C1 segment of cervical spinal cord (tissue), 14 donors: ENCODE measurements at places on chromosomes 11 and 22.

GRCh38 chr22:42957544-42957943 lies 57.4 kb downstream of the PACSIN2 start:
- no peak for DNase-seq

DNA sequence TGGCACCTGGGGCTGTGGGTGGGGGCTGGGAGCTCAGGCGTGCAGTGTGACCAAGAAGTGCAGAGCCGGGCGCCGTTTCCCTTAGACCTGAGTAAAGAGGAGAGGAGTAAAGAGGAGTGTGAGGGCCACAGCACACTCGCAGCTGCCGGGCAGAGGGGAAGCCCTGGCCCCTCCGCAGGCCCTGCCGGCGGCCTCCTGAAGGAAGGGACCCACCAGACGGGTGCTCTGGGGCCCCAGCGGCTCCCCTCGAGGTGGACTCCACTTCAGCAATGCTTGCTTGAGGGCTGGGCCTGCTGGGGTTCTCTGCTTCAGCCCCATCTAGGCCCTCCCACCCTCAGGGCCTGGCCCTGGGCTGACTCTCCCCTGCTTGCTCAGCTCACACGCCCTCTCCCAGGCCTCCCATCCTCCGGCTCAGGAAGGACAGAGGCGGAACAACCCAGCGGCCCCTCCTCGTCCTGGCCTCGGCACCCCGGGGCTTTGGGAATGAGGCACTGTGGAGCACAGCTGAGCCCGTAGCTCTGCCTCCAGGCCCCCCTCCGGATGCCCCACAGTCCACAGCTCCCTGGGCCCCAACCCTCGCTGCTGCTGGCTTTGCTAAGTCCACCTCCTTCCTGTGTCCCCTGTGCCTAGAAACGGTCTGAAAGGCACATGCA lies 1198.7 kb downstream of the BRD1 start:
- DNase-seq: no peak

GRCh38 chr22:27651486-27651885 lies 150.1 kb downstream of the MN1 start:
- DNase-seq: no peak

- DNase-seq: no peak
These were observed 131.5 kb upstream of the TRPC6 start for GRCh38 chr11:101715281-101715680.

DNA sequence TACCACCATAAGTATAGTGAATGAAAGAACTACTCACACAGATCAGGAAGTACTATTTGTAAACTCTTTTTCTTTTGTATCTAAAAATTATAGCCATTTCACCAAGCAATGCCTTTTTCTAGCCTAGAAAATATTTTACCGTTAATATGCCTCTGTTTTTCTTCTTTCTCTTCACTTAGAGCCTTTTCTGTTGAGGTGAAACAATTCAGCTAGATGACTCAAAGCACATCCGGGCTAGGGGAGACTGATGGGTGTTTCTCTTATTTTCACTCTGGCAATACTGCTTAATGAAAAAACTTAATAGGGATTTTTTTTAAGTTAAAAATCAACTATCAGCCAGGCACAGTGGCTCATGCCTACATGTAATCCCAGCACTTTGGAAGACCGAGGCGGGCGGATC lies 93.3 kb downstream of the SGSM3 start:
- DNase-seq: no peak

- DNase-seq: no peak
These were observed 402.3 kb downstream of the BRD1 start for GRCh38 chr22:49425356-49425755.

DNA sequence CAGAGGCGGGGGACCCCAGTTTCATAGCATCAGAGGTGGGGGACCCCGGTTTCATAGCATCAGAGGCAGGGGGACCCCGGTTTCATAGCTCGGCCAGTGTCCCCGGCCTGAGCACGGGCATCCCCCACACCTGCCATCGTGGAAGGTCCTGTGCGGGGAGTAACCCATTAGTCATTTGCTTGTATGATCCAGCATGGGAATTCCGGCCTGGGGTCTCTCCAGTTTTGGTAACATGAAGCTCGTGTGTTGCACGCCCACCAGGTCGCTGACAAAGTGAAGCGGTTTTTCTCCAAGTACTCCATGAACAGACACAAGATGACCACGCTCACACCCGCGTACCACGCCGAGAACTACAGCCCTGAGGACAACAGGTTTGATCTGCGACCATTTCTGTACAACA lies 29.0 kb upstream of the KRTAP5-7 start:
- DNase-seq: no peak
